SK-N-DZ (cell line): ENCODE measurements at places on chromosomes 3 and 15.

DNA sequence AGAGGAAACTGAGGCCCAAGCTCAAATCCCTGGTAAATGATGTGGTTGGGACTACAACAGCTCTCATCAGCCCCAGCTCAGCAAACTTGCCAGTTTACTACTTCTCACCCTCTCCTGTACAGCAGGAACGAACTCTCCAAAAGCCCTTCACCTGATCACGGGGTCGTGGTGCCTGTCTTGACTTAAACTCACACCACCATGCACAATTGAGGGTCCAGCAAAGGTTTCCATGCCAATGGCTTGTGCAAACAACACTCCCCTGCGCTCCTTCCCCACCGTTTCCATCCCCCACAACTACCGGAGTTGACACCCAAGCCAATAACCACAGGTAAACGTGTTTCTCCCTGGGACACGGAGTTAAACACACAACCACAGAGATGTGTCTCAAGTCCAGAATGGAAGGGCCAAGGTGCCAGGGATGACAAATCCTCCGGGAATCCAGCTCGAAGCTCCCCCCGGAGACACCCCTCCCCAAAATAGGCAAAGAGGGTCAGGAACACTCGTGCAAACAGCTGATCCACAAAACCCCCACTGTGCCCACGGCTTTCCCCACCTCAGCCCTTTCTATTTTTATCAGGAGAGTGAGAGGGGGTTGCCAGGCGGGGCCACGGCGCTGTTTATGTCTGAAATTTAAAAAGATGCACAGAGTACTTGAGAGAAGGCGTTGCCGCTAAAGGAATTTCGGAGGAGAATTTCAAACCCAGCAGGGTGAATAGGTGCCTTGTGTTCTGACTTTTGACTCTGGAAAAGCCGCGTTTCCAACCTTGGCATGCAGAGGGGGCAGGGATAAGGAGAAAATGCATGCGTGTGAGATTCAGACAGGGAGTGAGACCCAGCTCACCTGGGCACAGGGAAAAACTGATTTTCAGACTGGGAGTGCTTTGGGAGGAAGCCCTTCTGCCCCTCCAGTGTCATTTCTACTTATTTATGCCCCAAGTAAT is 10.6 kb upstream of the ACAN start:
- no peak for DNase-seq

GRCh38 chr15:72284781-72285180 is 12.4 kb upstream of the PARP6 start:
- DNase-seq = no peak

DNA sequence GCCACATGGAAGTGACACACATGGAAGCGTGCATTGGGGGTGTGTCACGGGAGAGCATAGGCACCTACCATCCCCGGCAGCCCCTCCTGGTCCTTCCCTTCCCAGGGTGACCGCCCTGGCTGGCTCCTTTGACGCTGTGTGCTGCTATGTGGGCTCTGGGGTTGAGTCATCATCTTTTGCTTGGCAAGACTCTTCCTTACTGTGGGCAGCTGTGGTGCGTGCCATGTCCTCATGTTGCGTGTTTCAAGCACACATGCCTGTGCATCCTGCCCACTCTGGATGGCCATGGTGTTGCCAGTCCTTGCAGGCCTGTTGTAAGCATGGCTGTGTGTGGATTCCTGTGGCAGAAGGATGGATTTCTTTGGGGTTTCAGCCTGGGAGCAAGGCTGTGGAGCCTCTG is 14.0 kb downstream of the PLXNA1 start:
- DNase-seq = no peak

DNA sequence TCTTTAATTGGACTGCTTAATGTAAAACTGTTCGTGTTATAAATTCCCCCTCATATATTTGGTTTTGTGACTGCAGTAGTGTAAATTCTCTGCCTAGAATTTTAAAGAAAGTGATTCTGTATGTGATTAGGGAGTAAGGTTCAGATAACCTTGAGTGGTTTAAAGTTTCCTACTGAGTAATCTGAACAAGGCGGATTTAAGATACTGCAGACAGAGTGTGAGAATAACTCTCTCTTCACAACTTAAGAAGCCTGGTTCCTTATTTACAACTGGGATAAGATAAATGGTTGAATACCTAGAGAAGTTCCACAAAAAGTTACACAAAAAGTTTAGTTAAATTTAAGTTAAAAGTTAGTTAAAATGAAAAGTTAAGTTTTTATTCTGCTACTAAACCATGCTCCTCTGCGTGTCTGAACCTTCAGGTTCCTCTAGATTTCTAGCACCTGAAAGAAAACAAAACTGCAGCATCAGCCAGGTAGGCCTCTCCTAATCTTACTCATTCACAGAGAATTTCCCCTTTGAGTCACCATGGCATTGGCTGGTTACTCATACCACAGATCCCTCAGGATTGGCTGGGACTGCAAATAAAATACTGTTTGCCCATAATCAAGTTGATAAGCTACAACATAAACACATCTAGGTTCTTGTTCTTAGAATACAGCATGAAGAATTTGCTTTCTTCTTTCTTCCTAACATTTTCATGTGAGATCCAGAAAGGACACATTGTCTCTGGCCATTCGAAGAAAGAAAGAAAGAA is at the start of gene ARL14:
Gene ARL14 (plus strand): TSS at position 614 of the 757 bp plus-strand sequence. CDS start 187 bp downstream, outside the sequence.
- DNase-seq = no peak

DNA sequence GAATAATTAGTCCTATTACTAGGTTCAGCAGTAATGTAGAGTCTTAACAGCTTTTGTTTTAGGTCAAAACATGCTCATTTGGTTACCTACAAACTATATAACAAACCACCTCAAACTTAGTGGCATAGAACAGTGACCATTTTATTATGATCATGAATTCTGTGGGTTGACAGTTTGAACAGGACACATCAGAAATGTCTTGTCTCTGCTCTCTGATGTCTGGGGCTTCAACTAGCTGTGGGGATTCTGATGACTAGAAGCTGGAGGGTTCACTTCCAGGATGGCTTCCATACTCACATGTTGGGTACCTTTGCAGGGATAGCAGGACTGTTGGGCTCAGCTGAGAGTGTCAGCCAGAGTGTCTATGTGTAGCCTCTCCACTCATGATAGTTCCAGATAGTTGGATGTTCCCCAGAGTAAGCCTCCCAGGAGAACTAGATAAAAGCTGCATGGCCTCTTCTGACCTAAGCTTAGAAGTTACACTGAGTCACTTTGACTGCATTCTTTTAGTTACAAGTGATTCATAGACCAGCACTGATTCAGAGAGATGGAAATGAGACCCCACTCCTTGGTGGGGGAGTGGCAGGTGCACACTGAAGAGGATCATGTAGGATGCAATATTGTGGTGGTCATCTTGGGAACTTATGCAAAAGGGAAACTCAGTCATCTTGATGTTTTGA is 32.6 kb downstream of the PLCL2 start:
- no peak for DNase-seq

- no peak for DNase-seq
Observed at GRCh38 chr3:28136607-28137216, 104.7 kb upstream of the CMC1 start.

- DNase-seq = no peak
Observed at GRCh38 chr3:156218353-156218744, 98.0 kb downstream of the KCNAB1 start.

GRCh38 chr15:63094495-63094931 is 27.1 kb upstream of the LACTB start:
- no peak for DNase-seq

DNA sequence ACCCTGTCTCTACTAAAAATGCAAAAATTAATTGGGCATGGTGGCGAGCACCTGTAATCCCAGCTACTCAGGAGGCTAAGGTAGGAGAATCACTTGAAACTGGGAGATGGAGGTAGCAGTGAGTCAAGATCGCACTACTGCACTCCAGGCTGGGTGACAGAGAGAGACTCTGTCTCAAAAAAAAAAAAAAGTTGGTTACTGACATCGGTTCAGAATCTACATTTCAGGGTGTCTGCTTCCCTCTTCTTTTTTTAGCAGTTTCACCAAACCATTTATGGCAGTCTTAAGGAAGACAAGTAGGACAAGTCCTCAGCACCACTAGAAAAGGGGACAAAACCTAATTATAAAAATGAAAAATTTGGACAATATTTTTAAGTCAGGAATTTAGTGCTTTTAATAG is 3.3 kb upstream of the USP4 start:
- DNase-seq = no peak

DNA sequence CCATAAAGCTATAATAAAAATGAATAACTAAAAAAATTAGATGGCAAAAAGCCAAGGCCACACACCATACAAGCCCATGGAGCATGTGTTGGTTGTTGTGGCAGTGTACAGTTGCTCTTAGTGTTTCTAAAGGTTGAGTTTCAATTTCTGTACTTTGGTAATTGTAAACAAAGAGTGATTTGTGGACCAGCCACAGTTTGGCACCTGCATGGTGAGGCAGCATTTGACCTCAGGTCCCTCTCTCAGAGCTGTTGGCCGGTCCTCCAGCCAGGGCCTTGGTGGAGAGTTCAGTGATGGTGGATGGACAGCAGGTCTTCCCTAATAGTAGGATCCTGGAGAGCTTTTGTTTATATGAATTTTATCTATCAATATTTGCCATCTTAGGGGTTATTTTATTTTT is 5.6 kb downstream of the ACAD9 start:
- DNase-seq = no peak

DNA sequence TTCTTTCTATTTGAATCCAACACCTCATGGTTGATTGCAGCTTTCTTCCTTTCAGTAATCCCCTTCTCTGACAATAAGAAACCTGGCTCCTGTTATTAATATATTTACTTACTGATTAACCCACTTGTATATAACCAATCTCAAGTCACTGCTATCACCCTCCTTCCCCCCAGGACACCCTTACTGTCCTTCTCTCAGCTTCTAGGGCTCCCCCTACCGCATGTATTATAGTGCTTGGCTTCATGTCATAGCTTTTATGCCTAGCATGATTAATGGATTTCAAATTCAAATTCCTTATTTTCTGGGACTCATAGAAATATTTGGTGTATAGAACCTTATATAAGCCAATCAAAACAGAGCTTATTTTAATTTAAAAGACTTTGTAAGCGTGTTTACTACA is 75.7 kb upstream of the BNIP2 start:
- no peak for DNase-seq

GRCh38 chr15:92161039-92161670 is 232.5 kb upstream of the ST8SIA2 start:
- DNase-seq = no peak

DNA sequence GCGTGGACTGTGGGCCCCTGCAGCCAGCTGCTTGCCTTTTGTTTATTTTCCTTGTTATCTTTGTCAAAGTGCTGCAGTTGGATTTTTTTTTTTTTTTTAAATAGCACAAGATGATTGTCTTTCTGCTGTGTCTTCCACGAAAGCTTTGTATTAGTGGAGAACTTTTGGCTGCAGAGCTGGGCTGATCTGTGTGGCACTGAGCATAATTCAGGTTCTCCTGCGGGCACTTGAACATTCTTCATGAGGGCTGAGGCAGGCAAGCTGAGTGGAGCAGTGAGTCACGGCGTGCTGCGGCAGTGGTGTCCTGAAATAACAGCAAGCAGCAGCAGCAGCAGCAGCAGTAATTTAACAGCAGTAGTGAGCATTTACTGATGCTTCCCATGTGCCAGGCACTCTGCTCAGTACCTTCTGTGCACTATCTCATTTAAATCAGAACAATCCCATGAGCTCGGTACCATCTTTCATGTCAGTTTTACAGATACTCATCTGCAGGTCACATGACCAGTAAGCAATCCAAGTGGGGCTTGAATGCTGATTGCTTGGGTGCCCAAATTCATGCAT is 45.8 kb downstream of the MITF start:
- DNase-seq = peak; percentile 22

DNA sequence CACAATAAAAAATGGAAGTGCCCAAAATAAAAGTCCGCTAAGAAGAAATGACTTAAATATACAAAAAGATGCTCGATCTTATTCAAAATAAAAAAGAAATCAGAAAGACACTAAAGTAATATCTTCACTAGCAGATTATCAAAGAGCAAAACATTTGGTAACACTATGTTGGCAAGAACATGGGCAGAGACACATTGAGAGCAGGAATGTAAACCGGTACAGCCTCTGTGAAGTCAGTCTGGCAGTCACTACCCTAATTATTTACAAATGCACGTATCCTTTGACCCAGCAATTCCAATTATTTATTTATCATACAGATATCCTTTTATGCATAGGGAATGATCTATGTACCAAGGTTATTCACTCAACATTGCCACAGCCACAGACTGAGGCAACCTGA is 34.5 kb downstream of the TBL1XR1 start:
- no peak for DNase-seq

DNA sequence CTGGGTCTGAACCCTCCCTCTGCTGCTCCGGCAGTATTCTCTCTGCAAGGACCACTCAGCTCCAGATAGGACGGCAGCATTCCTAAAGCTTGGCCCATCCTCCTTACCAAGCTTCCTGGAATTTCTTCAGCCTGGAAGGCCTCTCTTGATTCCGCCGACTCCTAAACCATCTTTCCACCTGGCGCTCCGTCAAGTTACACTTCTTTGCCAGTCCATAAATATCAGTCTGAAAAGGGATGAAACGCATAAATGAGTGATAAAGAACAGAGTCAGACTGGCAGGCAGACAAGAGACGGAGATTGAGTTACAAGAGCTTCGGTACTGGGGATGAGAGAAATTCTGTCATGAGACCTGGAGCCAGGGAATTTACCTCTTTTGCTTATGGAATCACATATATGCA is 44.3 kb downstream of the CERS3 start:
- no peak for DNase-seq

- DNase-seq = peak; percentile 68
Observed at GRCh38 chr15:40310001-40310959, 2.5 kb upstream of the PLCB2 start.

DNA sequence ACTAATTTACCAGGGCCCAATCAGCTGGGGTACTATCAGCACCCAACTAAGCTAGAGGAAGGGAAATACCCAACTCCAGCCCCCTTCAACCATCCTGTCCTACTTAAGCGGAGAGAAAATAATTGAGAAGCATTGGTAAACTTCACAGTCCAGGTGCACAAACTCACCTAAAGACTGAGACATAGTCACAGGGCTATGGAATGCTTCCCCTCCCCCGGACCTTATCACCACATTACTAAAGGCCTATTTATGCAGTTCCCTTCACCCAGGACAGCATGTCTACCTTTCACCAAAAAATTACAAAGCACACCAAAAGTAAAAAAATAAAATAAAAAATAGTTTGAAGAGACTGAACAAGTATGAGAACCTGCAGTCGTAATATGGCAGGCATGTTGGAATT is 47.9 kb downstream of the HOMER2 start:
- no peak for DNase-seq

DNA sequence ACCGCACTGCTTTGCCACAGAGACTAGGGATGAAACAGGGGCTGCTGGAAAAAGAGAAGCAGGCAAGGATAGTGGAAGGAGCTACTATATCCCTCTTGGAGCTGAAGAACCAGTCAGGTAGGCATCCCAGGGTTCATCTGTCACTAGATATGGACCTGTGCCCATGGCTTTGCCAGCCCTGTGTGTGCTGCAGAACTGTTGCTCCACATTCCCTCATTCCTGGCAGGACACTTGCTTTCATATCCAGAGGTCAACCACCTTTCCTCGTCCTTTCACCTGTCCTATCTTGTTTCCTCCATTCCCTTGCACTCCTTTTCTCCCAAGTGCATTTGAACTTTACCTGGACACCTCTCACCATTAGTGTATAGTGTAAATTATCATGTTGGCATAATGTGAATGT is 12.0 kb downstream of the SNRK start:
- no peak for DNase-seq

- no peak for DNase-seq
Observed at GRCh38 chr3:156793400-156793799, 32.8 kb upstream of the LEKR1 start.
